ENCODE measurements at places on chromosomes 1 and 21.
A peak's percentile ranks its signal among the peaks of the same experiment; 100 is the strongest.

DNA sequence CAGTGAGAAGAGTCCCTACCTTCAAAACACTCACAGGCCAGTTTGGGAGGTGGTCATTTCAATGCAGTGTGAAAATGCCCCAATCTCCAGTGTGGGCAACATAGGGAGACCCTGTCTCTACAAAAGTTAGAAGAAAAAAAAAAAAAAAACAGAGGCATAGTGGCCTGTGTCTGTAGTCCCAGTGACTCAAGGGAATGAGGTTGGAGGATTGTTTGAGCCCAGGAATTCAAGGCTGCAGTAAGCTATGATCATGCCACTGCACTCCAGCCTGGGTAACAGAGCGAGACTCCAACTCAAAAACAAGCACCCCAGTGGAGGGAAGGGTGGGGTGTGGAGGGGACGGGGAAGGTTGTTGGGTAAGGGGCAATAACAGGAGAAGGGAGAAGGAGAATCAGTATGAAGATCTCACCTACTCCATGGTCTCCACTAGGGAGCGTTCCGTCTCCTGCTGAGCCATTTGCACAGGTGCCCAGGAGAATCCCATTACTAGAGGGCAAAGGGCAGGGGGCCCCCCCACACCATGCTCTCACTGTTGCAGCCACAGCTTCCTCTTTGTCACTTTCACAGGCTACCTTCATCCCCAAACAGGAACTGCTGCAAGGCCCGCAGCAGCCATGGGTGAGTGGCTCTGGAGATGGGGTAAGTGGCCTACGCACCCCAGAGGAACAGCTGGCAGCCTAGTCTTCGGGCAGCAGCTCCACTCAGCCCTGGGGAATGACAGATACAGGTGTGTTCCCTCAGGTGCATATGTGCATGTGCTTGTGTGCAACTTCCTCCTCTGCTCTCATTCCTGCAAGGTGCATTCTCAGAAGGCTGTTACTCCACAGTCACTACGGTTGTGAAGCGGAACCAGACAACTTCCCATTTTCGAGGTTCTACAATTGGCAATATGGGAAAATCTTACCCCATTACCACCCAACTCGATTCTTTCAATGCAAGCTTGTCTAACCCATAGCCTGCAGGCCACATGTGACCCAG, 87.9 kb upstream of the LYST start:
- H3K27ac ChIP-seq, result no peak overlapping the region
- no peaks in the 10 kb centered on the region for H3K27me3 ChIP-seq
- DNase-seq, result peak; percentile 15
- no peaks in the 10 kb centered on the region for H3K36me3 ChIP-seq
- peaks cover 33% of the 10 kb centered on the region for H3K4me1 ChIP-seq

DNA sequence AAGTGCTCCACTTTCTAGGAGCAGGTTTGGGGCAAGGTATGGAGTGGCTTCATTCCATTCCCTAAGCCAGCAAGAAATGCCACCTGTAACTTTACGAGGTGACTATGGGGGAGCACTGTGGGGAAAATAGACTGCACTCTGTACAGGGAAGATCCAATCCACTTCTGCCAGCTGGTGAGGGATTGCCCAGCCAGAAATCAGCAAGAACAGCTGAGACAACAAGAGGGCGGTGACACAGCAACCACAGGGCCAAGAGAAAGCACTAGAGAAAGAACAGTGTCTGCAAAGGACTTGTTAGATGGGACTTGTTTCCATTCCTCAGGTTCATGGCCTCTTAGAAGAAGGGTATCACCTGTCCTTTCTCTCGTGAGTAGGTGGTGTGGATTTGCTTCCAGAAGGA, 19.6 kb downstream of the CAPN8 start:
- peaks cover 8% of the 10 kb centered on the region for H3K27me3 ChIP-seq
- no peak overlapping the region for H3K27ac ChIP-seq
- no peaks in the 10 kb centered on the region for H3K4me1 ChIP-seq
- H3K4me3 ChIP-seq, result no peak overlapping the region

GRCh38 chr1:172289448-172289847, 131.0 kb upstream of the C1orf105 start:
- H3K4me1 ChIP-seq, result peaks cover 8% of the 10 kb centered on the region
- H3K27ac ChIP-seq, result no peak overlapping the region
- H3K27me3 ChIP-seq, result peaks cover 1% of the 10 kb centered on the region

- peak overlapping the region; percentile 98 for H3K27ac ChIP-seq
- peaks cover 83% of the 10 kb centered on the region for H3K4me1 ChIP-seq
- no peaks in the 10 kb centered on the region for H3K27me3 ChIP-seq
- peaks cover 98% of the 10 kb centered on the region for H3K36me3 ChIP-seq
Measured at GRCh38 chr1:206582971-206583706, 29.1 kb downstream of the EIF2D start.

DNA sequence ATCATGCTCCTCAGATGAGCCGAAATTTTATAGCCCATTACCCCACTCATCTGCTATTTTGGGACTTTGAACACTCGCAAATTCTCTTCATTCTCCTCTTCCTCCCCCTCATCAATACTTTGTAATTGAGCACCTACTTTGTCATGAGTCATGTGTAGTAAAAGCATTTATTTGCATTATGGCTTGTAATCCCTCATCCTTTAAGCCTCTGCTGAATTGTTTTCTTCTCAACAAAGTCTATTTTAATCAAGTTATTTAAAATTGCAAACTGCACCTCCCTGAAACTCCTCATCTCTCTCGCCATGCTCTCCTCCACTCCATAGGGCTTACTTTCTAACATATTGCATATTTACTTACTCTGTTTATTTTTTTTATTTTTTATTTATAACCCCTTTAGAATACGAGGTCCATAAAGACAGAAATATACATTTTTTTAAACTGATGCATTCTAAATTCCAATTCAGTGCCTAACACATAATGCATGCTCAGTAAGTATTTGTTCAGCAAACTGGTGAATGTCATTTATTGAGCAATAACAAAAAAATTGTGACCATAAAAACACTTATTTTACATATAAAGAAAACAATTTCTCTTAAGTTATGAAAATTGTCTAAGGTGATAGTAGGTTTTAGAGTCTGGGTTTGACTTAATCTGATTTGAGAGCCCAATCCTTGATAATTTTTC, 161.7 kb downstream of the FASLG start:
- H3K4me3 ChIP-seq, result peak overlapping the region; percentile 22
- H3K27me3 ChIP-seq, result peaks cover 23% of the 10 kb centered on the region
- H3K27ac ChIP-seq, result peak overlapping the region; percentile 18
- H3K36me3 ChIP-seq, result no peaks in the 10 kb centered on the region
- H3K4me1 ChIP-seq, result peaks cover 44% of the 10 kb centered on the region

DNA sequence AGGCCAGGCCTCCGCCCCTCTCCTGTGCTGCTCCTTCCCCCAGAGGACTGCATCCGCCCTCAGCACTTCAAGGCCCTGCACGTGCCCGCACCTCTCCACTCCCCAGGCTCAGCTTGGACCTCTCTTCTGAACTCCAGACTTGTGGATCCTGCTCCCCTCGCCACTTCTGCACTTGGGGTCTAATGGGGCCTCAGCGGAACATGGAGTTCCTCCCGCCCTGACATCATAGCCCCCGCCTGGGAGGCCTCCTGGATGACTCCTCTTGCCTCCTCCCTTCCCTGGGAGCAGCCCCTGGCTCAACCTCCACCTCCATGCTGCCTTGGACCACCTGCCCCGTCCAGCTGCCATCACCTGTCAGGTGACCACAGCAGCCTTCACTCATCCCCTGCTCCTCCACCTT, 10.1 kb downstream of the OXCT2 start:
- H3K36me3 ChIP-seq, result peaks cover 28% of the 10 kb centered on the region
- DNase-seq, result no peak
- H3K4me3 ChIP-seq, result no peak overlapping the region
- no peaks in the 10 kb centered on the region for H3K27me3 ChIP-seq
- H3K27ac ChIP-seq, result no peak overlapping the region
- H3K4me1 ChIP-seq, result no peaks in the 10 kb centered on the region

GRCh38 chr1:231827337-231828105, 200.9 kb downstream of the DISC1 start:
- no peak for DNase-seq
- no peak overlapping the region for H3K27ac ChIP-seq
- no peaks in the 10 kb centered on the region for H3K36me3 ChIP-seq
- H3K4me3 ChIP-seq, result no peak overlapping the region
- no peaks in the 10 kb centered on the region for H3K27me3 ChIP-seq

- no peaks in the 10 kb centered on the region for H3K27me3 ChIP-seq
- H3K4me1 ChIP-seq, result peaks cover 46% of the 10 kb centered on the region
- no peak for DNase-seq
- H3K4me3 ChIP-seq, result peak overlapping the region; percentile 0
Measured at GRCh38 chr1:202154766-202155477, 5.5 kb downstream of the PTPN7 start.

DNA sequence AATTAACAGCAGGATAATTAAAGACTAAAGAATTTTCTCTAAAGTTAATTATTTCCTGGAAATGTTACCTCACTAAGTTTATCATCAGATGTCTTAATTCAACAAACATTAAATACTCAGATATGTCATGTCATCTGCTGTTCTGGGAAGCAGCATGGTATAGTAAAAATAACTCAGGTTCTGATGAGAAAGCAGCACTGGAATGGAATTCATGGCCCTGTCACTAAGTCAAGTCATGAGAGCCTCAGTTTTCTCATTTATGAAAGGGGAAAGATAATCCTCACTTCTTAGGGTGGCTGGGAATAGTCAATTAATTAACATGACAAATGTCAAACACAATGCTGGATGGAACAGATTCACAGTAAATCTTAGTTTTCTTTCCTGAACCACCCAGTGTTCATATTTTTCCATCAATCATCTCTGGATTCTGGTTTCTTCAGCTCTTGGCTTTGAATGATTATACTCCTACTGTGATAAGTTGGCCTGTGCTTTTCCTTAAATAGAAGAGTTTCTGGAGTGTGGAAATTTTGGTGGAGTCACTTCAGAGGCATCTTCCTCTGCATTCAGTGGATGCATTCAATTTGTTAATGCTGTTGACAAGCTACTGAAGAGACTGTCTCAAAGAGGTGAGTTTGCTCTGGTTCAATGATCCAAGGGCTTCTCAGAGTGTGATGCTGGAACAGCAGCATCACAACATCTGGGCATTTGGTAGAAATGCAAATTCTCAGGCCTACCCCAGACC, 319.4 kb downstream of the KCNH1 start:
- H3K27me3 ChIP-seq, result peaks cover 2% of the 10 kb centered on the region
- H3K27ac ChIP-seq, result no peak overlapping the region
- no peak for DNase-seq
- no peak overlapping the region for H3K4me3 ChIP-seq
- no peaks in the 10 kb centered on the region for H3K36me3 ChIP-seq
- H3K4me1 ChIP-seq, result no peaks in the 10 kb centered on the region

DNA sequence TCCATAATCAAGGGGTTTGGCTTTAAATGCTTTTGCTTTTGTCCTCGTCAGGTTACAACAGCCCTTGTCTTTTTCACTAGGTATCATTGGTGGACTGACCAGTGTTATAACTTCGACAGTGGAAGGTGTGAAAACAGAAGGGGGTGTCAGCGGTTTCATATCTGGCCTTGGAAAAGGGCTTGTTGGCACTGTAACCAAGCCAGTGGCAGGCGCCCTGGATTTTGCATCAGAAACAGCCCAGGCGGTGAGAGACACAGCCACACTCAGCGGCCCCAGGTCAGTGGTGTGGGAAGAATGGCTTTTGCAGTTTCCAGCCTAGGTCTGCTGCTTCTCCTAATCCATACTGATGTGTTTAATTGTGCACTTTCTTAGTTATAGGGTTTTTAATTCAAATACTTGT, 157.9 kb downstream of the DHRS3 start:
- DNase-seq, result no peak
- peaks cover 16% of the 10 kb centered on the region for H3K4me1 ChIP-seq

DNA sequence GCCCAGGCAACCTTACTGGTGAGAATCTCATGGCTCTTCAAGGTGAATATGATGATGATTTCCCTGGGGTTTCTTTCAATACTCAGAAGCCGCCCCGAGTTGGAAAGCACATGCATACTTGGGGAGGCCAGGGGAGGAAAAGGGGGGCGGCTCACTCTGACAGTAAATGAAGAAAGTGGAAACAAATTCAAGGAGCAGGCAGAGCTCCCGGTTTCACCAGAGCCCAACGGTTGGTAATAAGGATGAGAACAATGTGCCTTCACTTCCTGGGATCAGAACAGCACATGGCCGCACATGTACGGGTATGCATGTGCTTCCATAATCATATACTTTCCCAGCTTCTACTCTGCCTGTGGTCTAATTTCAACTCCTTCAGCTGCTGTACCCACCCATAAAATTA, 3.8 kb upstream of the ARHGEF2 start:
- H3K27me3 ChIP-seq, result no peaks in the 10 kb centered on the region
- H3K27ac ChIP-seq, result peak overlapping the region; percentile 81
- peak overlapping the region; percentile 6 for H3K4me3 ChIP-seq

GRCh38 chr1:206682111-206682510, 2.6 kb upstream of the MAPKAPK2 start:
- H3K4me1 ChIP-seq, result peaks cover 50% of the 10 kb centered on the region
- H3K27ac ChIP-seq, result no peak overlapping the region
- H3K4me3 ChIP-seq, result no peak overlapping the region
- H3K36me3 ChIP-seq, result peaks cover 7% of the 10 kb centered on the region
- H3K27me3 ChIP-seq, result peaks cover 1% of the 10 kb centered on the region
- DNase-seq, result no peak

- H3K36me3 ChIP-seq, result no peaks in the 10 kb centered on the region
- H3K4me1 ChIP-seq, result no peaks in the 10 kb centered on the region
- H3K27ac ChIP-seq, result no peak overlapping the region
- no peak for DNase-seq
- H3K27me3 ChIP-seq, result peaks cover 47% of the 10 kb centered on the region
Measured at GRCh38 chr1:213615226-213615916, 372.4 kb upstream of the PROX1 start.

- H3K4me3 ChIP-seq, result no peak overlapping the region
- no peaks in the 10 kb centered on the region for H3K27me3 ChIP-seq
- DNase-seq, result no peak
- H3K27ac ChIP-seq, result no peak overlapping the region
- H3K36me3 ChIP-seq, result peaks cover 61% of the 10 kb centered on the region
- H3K4me1 ChIP-seq, result peaks cover 3% of the 10 kb centered on the region
Measured at GRCh38 chr1:35475356-35475755, 81.8 kb downstream of the KIAA0319L start.

DNA sequence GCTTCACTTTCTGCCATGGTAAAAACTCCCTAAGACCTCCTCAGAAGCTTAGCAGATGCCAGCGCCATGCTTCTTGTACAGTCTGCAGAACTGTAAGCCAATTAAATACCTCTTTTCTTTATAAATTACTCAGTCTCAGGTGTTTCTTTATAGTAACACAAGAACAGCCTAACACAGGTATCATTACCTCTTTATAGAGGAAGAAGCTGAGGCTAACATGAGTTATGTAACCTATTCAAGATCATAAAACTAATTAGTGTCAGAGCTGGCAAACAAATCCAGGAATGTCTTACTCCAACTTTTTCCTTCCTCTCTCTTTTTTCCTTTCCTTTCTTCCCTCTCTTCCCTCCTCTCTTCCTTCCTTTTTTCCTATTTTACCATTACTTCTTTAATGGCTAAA, 9.3 kb downstream of the NTMT2 start:
- DNase-seq, result no peak
- H3K27me3 ChIP-seq, result peaks cover 2% of the 10 kb centered on the region
- no peak overlapping the region for H3K4me3 ChIP-seq
- H3K4me1 ChIP-seq, result no peaks in the 10 kb centered on the region

GRCh38 chr1:119159966-119160365, 19.5 kb upstream of the WARS2 start:
- H3K27me3 ChIP-seq, result no peaks in the 10 kb centered on the region
- no peak overlapping the region for H3K4me3 ChIP-seq
- no peak overlapping the region for H3K27ac ChIP-seq
- H3K36me3 ChIP-seq, result peaks cover 56% of the 10 kb centered on the region

- no peak overlapping the region for H3K27ac ChIP-seq
- no peak overlapping the region for H3K4me3 ChIP-seq
- no peaks in the 10 kb centered on the region for H3K36me3 ChIP-seq
- peaks cover 52% of the 10 kb centered on the region for H3K27me3 ChIP-seq
- no peak for DNase-seq
Measured at GRCh38 chr1:10890491-10891071, 94.1 kb upstream of the CASZ1 start.

- H3K4me3 ChIP-seq, result no peak overlapping the region
- no peak for DNase-seq
- no peak overlapping the region for H3K27ac ChIP-seq
- no peaks in the 10 kb centered on the region for H3K36me3 ChIP-seq
- H3K27me3 ChIP-seq, result no peaks in the 10 kb centered on the region
Measured at GRCh38 chr1:81208441-81208840, 592.3 kb upstream of the ADGRL2 start.

Data from activated T-helper 2 cell treated with anti-CD3 and anti-CD28 coated beads, Interferon-gamma antibody, Interleukin-2, Interleukin-4, amounts not matched to agents 10 μg/mL and 5 μg/mL and 100 μg/mL, durations not matched to agents 14 hours and 24 hours and 36 hours (primary cell).